ENCODE measurements at places on chromosomes 12 and 14.

GRCh38 chr14:21233457-21234076 is 35.7 kb downstream of the HNRNPC start:
- no peak for DNase-seq

GRCh38 chr12:39451977-39452376 is 9.1 kb upstream of the KIF21A start:
- no peak for DNase-seq

DNA sequence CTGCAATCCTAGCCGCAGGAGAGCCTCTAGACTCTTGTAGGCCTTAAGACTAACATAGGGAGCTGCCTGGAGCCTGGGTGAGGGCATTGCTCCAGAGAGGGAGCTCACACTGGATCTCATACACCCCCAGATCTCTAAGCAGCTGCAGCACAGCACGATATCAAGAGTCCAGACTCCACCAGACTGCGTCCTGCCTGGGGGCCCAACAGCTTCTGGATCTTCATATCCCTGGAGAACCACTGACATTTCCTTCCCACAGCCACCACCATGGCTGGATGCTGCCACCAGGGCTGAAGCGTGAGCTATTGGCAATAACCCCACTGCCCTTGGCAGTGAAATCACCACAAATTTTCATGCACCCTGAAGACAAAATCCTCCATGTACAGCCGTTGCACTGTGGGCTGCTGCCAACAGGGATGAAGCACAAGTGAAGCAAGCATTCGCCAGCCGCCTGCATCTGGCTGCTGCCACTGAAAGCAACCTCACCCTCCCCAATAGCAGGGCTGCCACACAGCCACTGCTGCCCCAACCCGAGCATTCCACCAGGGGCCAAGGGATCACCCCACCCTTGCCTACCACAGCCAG is 28.2 kb downstream of the CACNA2D4 start:
- DNase-seq, result no peak

- DNase-seq, result no peak
These were observed 3.3 kb downstream of the ACVR1B start for GRCh38 chr12:51954561-51955361.

GRCh38 chr14:24362241-24362960 is 5.6 kb upstream of the NFATC4 start:
- DNase-seq, result no peak

GRCh38 chr12:1927751-1928351 is 9.4 kb upstream of the CACNA2D4 start:
- DNase-seq, result no peak

- DNase-seq, result peak; percentile 91
These were observed 19.1 kb upstream of the SLC38A2 start for GRCh38 chr12:46391630-46392029.

DNA sequence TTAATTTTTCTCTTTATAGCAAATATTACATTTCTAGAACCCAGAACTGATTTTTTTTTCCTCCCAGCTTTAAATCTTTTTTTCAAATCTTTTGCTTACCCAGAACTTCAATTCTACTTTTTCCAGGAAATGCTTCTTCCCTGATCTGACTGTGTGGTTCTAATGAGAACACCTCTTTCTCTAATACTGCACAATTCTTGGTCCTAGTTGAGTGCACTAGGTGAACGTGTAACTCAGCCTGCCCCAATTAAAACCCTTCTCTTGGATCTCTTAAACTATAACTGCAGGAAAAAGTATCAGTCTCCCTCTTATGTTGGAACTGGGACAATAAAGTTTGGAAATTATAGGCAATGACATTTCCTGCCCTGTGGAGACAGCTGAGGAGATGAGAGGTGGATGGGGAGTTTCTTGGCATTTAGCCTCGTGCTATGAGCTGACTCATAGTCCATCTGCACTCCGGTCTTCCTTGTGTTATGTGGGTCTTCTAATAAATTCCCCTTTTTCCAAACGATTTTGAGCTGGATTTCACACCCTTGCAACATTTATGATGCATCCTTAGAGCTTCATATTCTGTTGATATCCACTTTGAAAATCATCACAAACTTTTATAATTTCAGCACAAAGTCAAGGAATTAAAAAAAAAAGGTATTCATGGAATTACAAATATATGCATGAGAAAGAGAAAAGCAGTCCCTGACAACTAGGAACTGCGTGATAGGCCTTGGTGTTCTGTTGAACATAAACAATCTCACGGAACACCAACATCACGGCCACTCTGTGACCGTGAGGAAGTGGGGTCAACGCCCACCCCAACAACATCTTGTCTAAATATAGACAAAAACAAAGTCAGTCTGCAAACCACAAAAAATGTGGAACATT is 52.4 kb downstream of the BRMS1L start:
- peak; percentile 74 for DNase-seq

DNA sequence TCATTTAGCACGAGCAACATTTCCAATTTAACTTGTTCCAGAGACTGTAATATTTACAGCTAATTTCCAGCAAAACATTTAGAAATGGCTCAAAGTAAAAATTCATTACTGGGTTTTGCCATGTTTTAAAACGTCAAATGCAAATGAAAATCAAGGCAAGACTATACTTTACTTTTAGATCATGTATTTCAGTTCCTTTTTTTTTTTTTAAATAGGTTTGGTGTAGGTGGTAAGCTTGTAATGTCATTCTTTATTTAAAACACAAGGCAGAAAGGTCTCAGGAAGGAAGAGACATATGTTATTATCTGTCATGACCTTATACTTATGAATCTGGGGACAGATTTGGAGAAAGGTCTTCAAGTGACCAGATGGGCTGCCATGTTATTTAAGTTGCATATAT is 54.1 kb downstream of the GRIP1 start:
- no peak for DNase-seq

DNA sequence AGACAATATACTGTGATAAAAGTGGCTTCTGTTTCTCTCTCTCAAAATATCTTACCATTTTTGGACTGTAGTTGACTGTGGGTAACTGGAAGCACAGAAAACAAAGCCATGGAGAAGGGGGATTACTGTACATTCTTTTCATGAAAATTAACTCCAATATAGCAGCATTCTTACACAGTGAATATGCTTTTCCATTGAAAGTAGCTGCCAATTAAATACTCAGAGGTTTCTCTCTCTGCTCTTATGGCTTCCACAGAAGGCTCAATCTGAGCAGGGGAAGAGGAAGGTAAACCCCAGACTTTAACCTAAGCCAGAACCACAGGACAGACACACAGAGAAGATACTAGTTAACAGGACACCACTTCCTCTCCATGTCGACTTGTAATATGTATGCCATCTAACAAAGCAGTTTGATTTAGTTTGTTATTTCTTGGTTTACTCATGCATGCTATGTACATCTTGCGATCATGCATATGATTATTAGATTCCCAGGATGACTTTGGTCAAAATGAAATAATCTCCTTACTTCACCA is 150.2 kb downstream of the SSPN start:
- no peak for DNase-seq

DNA sequence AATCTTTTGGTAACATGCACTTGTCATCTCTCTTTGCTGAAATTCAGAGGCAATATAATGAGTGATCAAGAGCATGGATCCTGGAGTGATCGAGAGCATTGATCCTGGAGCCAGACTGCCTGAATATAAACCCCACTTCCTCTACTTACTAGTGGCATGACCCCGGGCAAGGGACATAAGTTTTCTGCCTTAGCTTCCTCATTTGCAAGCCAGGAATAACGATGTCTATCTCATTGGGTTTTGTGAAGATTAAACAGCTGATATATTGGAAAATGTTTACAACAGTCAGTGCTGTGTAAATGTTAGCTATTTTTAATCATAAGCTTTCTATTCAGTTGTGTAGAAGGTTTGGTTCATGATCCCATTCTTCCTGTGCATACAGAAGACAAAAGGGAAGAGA is 2.4 kb upstream of the CSRNP2 start:
- no peak for DNase-seq

DNA sequence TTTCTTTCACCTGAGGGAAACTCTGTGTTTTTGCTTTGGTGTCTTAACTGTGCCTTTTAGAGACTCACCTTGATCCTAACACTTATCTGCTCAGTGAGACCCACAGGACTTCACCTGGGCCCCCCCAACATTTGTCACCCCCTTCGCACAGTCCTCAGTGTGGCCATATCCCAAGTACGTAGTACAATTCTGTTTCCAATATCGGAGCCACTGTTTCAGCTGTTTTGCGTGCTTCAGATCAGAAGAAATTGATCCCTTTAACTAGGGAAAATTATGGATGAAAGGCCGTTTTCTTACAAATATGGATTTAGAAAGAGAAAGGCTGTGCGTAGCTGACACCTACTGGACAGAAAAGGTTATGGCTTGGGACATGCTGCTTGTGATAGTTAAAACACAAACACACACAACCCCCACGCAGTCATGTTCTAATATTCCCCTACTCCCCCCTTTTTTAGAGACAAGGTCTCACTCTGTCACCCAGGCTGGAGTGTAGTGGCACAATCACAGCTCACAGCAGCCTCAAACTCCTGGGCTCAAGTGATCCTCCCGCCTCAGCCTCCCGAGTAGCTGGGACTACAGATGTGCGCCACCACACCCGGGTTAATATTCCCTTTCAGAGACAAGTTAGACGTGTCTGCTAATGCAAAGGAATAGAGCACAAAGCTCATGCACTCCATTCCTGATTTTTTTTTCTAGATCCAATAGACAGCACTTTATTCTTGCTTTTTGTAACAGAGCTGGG is 3.6 kb upstream of the SLC7A8 start:
- DNase-seq, result peak; percentile 69

DNA sequence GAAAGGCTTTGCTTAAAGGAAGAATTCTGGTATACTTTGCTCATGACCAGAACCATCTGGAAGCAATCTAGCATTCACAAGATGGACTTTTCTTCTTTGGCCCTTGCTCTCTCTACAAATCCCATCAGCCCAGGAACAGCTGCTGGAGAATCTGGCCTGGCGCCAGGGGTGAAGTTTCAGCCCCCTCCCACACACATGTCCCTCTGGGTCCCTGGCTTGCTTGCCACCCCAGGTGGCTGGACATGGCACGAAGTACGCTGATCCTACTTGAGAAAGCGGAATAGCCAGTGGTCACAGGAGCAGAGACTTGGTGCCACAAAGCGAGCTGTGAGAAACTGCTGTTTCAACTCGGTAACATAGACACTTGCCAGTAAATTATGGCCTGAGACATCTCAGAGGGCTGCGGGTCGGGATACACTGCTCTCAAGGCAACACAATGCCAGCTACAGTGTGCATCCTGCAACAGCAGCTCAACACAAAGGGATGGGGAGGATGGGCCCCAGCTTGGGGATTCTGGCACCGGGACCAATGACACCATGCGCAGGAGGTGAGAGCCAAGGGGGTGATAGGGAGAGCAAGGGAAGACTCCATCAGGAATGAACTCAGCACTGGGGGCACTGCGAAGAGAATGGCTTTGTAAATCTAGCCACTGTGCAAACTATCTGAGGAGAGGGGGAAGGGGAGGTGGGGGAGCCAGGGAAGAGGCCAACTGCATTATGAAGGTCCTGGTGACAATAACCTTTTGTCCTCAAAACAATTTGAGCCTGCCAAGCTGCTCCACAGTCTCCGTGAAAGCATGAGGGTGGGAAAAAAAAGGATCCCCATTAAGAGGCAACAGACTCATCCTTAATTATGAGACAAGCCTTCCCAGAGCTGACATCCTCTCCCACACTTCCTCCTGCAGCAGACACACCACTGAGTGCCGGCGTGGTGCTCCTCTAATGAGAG is 219.9 kb downstream of the PPM1H start:
- DNase-seq, result no peak

DNA sequence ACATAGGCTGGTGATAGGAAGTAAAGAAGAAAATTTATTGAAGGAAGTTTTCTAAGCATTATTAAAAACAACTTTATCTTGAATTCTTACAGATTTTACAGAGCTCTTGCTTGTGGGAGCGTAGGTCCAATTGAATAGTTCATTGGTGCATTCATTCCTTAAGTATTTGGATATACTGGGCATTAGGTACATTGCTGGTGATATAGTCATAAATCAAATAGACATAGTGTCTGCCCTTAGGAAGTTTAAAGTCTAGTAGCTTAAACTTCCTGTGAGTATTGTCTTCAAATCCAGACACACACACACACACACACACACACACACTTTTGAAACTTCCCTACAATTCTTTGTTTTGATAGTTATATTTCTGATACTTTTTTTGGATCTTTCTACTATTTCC is 226.7 kb downstream of the FUT8 start:
- DNase-seq, result no peak

DNA sequence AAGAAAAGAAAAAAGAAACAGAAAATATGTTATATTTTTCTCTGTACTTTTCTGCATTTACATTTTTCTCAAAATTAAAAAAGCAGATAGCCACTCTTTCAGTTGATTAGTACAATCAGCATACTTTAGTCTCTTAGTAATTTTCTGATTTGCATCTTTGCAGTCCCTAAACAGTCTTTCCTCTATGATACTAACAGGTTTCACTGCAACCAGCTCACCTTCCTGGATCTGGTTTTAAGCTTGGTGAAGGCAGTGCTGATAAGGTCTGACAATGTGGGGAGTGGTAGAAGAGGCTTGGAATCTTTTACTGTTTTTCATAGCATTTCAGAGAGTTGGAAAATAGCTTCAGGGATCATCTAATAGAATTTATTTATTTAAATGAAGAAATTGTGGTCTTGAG is 457.6 kb downstream of the ZFP36L1 start:
- no peak for DNase-seq

- DNase-seq, result no peak
These were observed 303.9 kb upstream of the FKBP4 start for GRCh38 chr12:2490831-2491230.

GRCh38 chr12:99453836-99454538 is 193.6 kb upstream of the GARIN6 start:
- no peak for DNase-seq

- DNase-seq, result no peak
These were observed 91.7 kb downstream of the DERA start for GRCh38 chr12:16002880-16003279.
